CD4-positive, alpha-beta T cell treated with Interleukin-15 for 1 hour (primary cell): ENCODE measurements at places on chromosomes 13 and 19.

GRCh38 chr13:34371645-34372395 is 553.9 kb downstream of the RFC3 start:
- no peak for DNase-seq

DNA sequence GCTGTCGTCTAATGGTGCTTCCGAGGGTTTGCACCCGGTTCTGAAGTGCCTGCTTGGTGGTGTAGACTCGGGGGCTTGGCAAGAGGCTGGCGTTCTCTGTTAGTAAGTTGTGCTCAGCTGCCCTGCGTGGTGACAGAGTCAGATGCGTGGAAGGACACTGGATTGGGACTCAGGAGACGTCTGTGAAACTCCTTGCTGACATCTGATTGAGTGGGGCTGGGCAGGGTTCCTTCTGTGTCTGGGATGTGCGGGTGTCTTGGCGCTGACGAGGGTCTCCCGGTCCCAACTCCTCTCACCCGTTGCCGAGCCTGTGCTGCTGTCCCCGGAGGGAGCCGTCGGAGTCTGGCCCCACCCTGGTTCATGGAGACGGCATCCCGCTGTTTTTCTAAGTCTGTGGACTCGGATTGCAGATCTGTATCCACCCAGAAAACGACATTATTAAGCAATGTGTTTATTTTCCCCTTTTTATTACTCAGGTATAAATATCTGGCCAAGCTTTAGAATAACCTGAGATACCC is 16.4 kb upstream of the DCUN1D2 start:
- DNase-seq, result no peak

GRCh38 chr13:48155848-48156247 is 60.9 kb upstream of the MED4 start:
- DNase-seq, result peak; percentile 33

DNA sequence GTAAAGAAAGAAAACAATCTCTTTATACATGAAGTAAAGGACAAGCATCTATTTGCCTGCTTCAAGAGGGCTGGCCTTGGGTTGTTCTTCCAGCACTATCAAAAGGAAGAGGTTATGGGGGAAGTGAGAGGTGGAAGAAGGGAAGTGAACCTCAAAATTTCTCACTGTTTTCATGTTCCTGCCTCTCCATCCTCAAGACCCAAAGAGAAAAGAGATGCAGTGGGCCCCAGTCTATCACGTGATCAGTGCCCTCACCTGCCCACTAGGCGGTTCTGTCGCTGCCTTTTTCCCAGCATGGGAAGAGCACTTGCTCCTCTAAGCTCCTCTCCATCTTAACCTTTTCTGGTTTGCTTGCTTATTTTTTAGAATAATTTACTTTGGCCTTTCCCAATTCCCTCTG is 6.2 kb upstream of the USP12 start:
- no peak for DNase-seq

DNA sequence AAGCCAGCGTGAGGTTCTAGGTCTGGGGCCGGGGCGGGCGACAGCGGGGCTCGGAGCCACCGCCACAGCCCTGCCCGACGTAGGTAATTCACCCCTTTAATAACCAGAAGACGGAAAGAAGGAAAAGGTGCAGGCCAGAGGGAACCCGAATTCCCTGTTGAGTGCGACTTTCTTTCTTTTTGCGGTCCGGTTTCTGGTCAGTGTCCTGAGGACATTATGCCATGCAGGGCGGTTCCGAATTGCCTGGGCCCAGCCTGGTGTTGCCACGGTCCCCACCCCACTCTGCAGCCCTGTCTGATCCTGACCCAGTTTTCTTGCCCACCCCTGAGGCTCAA is 18.4 kb upstream of the TFDP1 start:
- no peak for DNase-seq

- DNase-seq, result no peak
These were observed 36.2 kb upstream of the ATP12A start for GRCh38 chr13:24644036-24644435.

DNA sequence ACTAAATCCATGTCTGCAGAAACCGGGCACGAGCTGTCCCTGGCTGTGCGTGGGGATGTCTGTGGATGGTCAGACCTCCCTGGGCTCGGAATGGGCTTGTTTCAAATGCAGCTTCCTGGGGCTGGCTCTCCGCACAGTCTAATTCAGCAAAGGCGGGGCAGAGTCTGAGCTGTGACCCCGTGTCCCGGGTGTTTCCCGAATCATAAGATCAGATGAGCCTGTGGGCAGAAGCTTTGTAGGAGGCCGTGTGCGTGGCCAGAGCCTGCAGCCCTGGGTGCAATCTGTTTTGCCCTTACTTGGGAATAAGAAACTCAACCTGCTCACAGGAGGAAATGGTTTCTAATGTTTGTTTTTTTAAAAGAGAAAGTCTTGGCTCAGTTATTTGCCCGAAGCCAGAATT is 13.9 kb upstream of the GNA11 start:
- DNase-seq, result no peak
